ENCODE measurements at places on chromosomes 1 and 21.

- no peak for ATAC-seq
Observed at GRCh38 chr1:118988186-118989005, at the start of gene TBX15. TSS of gene TBX15 (minus strand) at chr1:118988343. CDS start at chr1:118987795, 548 bp downstream.

GRCh38 chr21:46099476-46099875, 1.6 kb downstream of the COL6A2 start:
- ATAC-seq, result no peak

- no peak for ATAC-seq
Observed at GRCh38 chr1:223535319-223535718, 130.2 kb downstream of the CAPN8 start.

DNA sequence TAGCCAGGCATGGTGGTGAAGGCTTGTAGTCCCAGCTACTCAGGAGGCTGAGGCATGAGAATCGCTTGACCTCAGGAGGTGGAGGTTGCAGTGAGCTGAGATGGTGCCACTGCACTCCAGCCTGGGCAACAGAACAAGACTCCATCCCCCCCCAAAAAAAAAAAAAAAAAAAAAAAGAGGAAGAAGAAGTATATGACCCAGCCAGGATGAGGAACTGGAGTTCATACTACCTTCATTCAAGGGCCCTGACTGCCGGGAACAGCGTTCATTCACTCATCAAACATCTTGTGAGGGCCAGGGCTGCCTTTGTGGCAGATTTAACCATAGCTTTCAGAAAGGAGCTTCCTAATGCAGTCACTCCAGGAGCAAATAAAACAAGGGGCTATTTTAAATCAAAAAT, 127.6 kb downstream of the MRPS6 start:
- no peak for ATAC-seq

DNA sequence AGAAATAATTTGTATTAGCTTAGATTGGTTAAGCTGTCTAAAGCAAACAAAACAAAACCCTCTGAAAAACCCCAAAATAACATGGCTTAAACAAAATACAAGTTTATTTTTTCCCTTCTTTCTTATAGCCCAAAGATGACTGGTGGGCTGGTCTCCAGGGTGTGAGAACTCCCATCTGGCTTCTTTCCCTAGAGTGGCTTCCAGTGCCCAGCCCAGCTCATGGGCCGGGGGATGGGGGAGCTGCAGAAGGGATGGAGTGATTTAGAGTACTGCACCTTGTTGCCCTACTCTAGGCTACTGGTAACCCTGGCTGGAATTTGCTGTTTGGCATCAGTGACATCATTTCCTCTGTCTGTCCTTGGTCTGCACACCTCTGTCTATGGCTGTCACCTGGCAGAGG, 223.0 kb downstream of the PBX1 start:
- ATAC-seq, result no peak

DNA sequence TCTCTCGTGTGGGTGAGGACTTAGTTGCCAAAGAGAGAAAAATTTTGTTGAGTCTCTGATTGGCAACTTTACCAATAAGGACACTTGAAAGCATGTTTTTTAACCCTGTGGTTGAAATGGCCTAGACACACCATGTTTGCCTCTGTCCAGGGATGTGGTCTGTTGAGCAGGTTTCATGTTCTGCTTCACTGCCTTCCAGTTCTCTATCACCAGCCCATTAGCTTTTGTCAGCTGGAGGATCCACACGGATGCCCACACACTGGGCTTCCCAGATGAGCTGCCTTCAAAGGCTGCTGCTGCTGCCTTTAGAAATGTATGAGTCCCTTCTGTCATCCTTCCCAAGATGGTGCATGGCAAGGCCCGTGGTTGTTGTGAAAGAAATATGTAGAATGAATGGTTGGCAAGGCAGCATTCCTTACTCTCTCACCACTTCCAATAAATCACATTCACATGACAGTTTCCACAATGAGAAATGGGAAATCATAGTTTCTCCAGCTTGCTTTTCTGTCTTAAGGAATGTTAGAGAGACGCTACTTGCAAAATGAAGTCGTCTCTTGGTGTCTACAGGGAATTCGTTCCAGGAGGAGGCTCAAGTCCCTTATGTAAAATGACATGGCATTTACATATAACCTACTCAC, 108.2 kb upstream of the SLC35F3 start:
- ATAC-seq, result no peak

- ATAC-seq, result no peak
Observed at GRCh38 chr1:205805082-205805711, 7.8 kb downstream of the SLC41A1 start.

DNA sequence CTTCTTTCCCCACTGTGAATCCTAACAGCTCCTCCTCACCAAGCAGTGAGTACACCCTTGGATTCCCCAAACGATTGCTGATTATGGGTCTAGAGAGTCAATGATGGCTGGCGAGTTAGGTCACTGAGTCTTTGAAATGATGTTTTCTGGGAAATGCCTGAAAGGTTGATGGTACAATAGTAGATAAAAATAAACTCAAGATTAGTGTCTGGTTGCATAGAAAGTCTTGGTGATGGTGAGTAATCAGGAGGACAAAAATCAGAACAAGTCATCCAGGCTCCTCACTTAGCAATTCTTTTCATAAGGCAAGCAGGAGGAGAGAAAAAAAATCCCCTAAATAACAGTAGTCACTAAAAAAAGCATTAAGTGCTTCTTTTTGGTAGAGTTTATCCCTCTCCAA, 22.6 kb downstream of the HLX start:
- no peak for ATAC-seq

GRCh38 chr1:4598561-4598960, 55.8 kb upstream of the AJAP1 start:
- ATAC-seq, result no peak

GRCh38 chr1:24266398-24266941, 52.7 kb upstream of the GRHL3 start:
- ATAC-seq, result no peak

GRCh38 chr1:53835491-53835890, 2.6 kb downstream of the NDC1 start:
- no peak for ATAC-seq

- ATAC-seq, result no peak
Observed at GRCh38 chr21:21740207-21740606, 742.0 kb downstream of the NCAM2 start.

- no peak for ATAC-seq
Observed at GRCh38 chr1:27590917-27591508, 12.9 kb downstream of the AHDC1 start.

GRCh38 chr1:244273845-244274619, 177.7 kb downstream of the ADSS2 start:
- ATAC-seq, result peak; percentile 83

GRCh38 chr1:151267760-151268159, 13.2 kb downstream of the PSMD4 start:
- ATAC-seq, result no peak

GRCh38 chr1:212595787-212596714, 12.5 kb upstream of the ATF3 start:
- peak; percentile 67 for ATAC-seq

DNA sequence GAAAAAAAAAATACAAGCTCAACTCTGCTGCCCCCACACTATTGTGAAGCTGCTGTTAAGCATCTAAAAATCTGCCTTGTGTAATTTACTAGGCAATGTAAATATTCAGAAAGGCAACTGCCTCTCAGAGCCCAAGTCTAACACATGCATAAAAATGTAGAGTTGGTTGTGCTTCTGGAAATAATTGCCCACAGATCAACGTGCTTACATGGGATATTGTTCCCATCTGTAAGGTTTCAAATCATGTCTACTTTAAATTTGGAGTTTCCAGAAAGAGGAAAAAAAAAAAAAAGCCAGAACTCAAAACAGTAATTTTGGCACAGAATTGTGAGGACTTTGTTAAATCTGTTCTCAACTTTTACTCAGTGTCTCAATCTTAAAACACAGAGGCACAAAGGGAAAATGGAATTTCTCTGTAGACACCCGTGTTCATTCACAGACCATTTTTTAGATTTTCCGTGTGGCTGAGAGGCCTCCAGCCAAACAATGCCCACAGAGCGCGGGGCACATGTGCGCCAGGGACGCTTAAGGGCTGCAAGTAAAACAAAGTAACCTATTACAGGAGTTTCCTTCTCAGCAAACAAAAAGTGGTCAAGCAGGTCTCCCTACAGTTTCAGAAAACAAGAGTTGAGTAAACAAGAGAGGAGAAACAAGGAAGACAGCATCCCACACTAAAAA, 115.5 kb downstream of the RERE start:
- no peak for ATAC-seq

GRCh38 chr1:116738673-116739370, 15.4 kb upstream of the CD2 start:
- ATAC-seq, result no peak

- ATAC-seq, result no peak
Observed at GRCh38 chr1:89257041-89257440, 15.6 kb downstream of the GBP5 start.

GRCh38 chr1:182869241-182869666, 30.1 kb downstream of the DHX9 start:
- ATAC-seq, result peak; percentile 22

DNA sequence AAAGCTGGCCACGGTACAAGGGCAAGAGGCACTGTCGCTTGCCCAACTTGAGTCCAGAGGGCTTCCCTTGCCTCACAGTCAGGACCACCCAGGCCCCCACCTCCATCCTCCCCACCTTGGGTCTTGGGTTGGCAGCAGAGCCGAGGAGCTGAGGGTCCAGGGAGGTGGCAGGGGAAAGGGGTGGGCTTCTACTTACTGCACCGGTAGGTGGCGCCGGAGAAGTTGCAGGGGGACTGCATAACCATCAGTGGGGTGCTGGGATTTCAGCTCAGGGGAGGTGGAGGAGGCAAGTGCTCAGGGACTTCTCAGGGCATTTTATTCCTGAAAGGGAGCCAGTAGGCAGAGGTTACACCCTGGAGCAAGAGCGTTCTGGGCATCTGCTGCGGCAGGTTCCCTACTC, 44.0 kb downstream of the TRIM62 start:
- no peak for ATAC-seq

DNA sequence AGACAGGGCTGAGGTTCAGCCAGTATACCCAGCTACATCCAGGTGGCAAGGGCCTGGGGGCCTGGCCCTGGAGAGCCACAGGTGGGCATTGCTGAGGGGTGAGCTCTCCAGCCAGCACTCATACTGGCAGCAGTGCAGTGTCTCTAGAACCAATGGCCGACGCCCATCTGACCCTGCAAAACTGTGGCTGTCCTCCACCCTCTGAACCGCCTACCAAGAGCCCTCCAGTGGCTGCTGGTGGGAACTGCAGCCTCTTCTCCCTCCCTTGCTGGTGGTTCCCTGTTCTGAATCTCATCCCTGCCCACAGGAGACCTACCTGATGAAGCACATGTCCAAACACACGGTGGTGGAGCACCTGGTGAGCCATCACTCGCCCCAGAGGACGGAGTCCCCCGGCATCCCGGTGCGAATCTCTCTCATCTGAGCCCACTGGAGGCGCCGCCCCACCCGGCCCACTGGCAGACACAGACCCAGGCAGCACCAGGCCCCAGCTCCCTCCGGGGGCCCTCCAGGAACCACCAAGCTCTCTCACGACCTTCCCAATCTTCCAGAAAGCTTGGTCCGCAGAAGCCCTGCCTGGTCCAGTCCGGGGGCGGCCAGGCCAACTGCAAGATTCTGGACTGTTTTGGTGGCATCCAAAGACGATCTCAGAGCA, 22.1 kb downstream of the A3GALT2 start:
- ATAC-seq, result peak; percentile 60

- ATAC-seq, result no peak
Observed at GRCh38 chr1:55481634-55482033, 266.5 kb upstream of the USP24 start.

DNA sequence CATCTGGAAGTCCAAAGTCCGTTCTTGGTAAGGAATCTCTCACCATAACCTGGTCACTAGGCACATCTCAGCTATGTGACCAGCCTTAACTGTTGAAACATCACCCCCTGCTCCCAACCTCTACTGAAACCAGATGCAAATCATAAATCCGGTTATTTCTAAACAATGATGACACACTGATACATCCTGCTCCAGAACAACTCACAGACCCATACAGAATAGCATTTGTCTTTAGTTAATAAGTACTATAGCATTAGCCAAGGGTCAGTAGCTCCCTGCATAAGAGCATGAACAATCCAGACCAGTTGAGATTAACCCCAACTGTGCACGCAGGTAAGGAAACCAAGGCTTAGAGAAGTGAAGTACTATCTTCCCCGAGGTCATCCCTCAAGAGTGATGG, 38.0 kb upstream of the KCTD3 start:
- no peak for ATAC-seq

DNA sequence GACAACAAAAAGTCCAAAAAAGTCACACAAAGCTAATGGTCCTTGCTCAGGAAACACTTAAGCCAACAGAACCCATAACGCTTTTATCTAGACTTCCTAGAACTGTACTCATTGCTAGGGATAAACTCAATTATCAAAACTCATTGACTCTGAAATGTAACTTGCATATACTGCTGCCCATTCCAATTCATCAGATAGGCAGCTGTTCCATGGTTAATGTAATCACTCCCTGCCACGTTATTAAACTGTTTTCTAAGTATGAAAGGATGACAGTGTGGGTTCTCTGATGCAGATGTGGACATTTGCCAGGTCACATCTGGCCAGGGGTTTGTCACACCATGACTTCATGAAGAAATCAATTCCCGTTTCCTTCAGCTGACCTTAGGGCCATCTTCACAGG, 30.3 kb upstream of the DNAJC11 start:
- ATAC-seq, result no peak

DNA sequence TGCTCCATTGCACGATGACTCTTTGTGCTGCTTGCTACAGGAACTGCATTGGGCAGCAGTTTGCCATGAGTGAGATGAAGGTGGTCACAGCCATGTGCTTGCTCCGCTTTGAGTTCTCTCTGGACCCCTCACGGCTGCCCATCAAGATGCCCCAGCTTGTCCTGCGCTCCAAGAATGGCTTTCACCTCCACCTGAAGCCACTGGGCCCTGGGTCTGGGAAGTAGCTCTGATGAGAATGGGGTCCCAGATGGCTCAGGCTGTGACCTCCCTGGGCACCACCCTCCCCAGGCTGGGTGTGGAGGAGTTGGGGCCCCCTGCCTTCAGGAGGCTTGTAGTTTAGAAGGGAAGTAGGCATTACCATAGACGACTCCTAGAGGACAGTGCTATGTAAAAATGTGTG, 19.7 kb downstream of the CYP4B1 start:
- ATAC-seq, result no peak

DNA sequence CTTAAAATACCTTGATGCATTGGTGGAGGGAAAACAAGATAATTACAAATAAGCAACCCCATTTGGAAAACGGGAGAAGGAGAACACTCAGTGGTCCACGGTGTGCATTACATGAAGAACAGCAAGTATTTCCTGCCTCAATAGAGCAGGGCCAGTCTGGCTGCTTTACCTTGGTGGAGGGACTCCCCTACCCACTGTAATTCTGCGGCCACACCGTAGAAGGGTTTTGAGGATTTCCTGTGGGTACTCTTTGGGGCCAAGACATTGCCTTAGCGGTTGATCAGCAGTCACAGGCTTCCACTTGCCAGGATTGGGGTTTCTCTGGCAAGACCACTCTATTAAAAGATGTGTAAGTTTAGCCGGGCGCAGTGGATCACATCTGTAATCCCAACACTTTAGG, 16.3 kb upstream of the TMEM54 start:
- no peak for ATAC-seq

- ATAC-seq, result no peak
Observed at GRCh38 chr21:32946654-32947053, 79.1 kb upstream of the OLIG2 start.
